ENCODE measurements at places on chromosomes 3 and 15. TPM values are rescaled to one million over a fixed set of nuclear protein-coding genes. Genes with fewer than 3 reads are reported as not detected.

DNA sequence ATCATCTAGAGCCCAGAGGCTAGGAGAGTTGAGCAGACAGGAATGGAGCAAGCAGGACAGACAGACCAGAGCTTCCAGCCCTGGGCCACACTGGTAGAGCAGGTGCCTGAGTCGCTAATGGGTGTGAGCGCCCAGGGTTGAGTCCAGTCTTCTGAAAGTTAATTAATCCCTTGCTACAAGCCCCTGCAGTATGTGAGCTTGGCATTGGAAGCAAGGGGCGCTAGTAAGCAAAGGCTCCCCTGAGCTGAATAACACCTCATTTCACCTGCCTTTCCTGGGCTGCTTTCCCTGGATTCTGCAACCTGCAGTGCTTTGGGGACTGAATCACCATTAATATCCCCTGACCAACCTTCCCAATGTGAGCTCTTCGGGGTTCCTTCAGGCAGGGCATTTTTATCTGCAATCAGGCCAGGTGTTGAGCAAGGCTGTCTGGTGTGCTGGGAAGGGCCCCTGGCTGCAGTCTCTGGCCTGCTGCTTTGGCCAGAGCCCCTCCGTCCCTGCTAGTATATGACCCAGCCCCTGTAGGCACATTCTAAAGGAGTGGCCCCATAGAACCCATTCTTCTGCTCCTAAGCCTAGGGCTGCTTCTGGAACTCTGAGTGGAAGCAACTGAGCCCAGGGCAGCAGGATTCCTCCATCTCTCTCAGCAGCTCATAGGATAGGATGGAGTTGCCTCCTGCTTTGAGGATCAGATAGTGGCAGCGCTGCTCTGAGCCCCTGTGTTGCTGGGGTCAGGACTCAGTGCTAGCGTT lies 45.1 kb upstream of the EPHB1 start:
- no peak for DNase-seq

DNA sequence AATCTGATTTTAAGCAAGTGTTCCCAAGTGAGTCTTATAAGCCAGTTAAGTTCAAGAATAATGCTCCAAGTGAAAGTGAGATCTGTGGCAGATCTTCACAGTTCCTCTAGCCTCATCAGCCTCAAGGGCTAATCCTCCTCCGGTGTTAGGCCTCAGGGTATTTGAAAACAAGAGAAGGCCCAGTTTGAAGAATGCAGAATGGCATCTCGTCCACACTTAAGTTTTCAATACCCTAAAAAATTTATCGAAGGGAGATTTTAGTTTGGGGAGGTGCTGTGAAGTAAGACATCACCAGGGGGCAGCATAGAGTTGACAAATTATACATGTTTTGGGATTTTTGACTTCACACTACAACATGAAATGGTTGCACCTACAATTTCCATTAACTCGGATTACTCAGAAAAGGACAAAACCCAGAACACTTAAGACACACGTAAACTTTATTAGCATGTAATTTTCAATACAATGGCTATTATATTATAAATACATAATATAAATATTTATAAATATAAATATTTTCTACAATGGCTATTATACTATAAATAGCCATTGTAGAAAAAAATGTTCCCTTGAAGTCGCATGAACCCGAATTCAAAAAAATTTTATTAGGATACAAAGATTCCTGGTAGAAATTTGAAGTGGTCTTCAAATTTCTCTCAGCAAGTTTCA lies 2.3 kb upstream of the TMEM266 start:
- peak; percentile 14 for DNase-seq

DNA sequence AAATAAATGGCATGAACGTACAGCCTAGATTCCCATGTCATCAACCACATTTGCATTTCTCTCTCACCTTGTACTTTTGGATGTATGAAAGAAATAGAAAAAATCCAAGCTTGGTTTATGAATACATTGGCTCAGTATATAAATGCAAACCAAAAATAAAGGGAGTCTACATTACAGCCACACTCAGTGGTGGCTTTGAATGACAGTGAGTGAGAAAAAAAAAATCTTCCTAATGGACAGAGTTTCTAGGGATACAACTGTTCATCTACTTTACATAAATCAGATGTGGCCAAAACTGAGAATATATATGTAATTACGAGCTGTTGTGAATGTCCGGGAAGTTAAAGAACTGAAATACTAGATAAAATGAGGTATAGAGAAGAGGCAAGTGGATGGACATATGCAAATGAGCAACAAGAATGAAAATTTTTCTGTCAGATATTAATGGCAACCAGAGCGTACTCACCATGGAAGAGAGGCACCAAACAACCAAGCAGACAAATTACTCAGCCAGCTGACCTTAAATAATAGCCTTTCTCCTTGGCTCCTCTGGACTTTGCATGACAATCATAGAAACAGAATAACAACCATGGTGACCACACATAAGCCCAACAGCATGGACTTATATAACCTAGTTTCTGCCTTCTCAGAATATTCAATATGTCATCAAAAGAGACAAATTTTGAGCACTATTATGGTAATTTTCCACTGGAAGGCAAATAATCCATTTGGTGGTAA lies 1305.8 kb downstream of the OTOL1 start:
- DNase-seq, result no peak

- no peak for DNase-seq
Observed at GRCh38 chr3:190696777-190697501, 165.6 kb downstream of the GMNC start.

GRCh38 chr3:105791919-105792786 lies 76.7 kb downstream of the CBLB start:
- peak; percentile 56 for DNase-seq

KLHL40 gene
- polyA plus RNA-seq, result 0.51 TPM
